ENCODE measurements at places on chromosomes 7 and 10. TPM values are rescaled to one million over a fixed set of nuclear protein-coding genes. Genes with fewer than 3 reads are reported as not detected.
A peak's percentile ranks its signal among the peaks of the same experiment; 100 is the strongest.

GRCh38 chr7:102063690-102064180 lies 222.9 kb upstream of the SH2B2 start:
- DNase-seq: no peak

DNA sequence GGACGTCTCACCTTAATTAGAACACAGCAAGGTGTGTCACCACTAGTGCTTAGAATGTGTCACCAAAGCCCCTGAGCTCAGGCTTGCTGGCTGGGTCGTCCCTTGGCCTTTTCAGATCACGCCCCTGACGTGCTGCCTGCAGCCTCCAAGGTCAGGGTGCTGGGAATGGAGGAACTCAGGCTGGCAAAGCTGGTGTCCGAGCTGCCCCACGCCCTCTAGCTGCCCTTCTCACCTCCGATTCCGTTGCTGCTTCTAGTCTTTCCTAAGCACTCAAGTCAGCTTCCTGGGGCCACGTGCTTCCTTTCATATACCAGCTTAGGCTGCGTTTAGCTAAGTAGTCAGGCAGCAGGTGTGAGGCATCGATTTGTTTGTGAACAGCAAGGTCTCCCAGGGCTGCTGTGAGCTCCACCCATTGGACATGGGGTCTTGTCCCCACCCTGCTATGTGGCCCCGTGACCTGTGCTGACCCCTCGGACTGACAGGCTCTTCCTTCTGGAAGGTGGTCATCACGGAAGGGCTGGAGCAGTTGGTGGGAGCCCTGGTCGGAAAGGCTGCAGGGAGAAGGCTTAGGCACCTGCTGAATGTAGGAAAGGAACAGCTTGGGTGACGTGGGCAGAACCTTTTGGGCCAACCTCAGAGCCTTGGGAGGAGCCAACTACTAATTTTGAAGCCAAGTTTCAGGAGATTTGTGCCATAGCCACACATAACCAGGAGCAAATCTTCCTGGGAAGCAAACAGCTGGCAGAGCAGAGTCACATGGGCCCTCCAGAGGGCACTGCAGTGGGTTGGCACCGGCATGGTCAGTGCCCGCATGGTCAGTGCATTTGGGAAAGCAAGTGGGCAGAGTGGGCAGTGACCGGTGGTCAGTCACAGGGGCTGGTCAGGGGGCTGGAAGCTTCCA lies 28.8 kb downstream of the VIPR2 start:
- peak; percentile 28 for DNase-seq

- DNase-seq: no peak
These were observed 66.7 kb downstream of the CREB3L2 start for GRCh38 chr7:137934941-137935883.

- no peak for DNase-seq
These were observed 25.4 kb upstream of the PAPSS2 start for GRCh38 chr10:87634311-87634710.

- DNase-seq: no peak
These were observed 30.9 kb downstream of the LAMB1 start for GRCh38 chr7:107972075-107972482.

DNA sequence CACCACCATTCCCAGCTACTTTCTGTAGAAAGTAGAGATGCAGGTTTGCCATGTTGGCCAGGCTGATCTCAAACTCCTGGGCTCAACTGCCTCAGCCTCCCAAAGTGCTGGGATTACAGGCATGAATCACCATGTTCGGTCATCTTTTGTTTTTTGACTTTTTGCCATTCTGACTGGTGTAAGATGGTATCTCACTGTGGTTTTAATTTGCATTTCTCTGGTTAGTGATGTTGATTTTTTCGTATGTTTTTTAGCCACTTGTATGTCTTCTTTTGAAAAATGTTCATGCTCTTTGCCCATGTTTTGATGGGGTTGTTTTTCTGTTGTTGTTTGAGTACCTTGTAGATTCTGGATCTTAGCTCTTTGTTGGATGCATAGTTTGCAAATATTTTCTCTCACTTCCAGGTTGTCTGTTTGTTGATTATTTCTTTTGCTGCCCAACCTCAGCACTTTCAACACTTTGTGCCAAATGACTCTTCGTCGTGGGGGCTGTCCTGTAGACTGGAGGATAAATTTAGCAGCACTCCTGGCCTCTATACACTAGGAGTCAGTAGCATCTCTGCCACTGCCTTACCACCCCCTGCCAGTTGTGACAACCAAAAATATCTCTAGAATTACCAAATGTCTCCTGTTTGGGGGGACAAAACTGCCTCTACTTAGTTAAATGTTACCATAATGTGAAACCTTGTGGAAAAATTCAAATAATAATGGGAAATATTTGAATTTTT lies 6.5 kb upstream of the CPED1 start:
- DNase-seq: no peak

DNA sequence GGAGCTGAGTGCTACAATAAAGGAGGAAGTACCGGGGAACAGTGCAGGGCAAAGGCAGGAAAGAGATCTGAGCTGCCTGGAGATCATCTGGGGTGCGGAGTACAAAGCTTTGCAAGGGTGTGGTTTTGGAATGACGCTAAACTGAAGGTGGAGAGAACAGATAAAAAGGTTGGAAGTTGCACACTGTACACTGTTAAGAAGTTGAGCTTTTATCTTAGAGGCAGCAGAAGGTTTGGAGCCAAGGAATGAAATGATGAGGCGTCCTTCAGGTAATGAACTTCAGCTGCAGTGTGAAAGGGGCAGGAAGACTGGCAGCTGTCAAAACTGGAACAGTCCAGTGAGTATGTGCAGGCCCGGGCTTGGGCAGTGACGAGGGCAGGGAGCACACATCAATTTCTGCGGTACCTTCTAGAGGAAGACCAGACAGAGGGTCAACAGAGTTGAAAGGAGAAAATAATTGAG lies 7.2 kb upstream of the ANKRD61 start:
- DNase-seq: peak; percentile 71

GRCh38 chr10:128599538-128599937 lies 473.3 kb upstream of the MKI67 start:
- no peak for DNase-seq

BICC1 gene
- total RNA-seq: 4.2 TPM

MALRD1 gene
- total RNA-seq: 256 TPM

ATOH7 gene
- total RNA-seq: 5.3 TPM

GRK5 gene
- total RNA-seq: 18.5 TPM

LBX1 gene
- total RNA-seq: not detected

TRIM50 gene
- 1.1 TPM for total RNA-seq

ACHE gene
- total RNA-seq: 35.4 TPM

Measured in Peyer's patch (tissue), 4 donors.